ENCODE measurements at places on chromosomes 4 and X.

GRCh38 chr4:56650262-56651055, 30.6 kb downstream of the HOPX start:
- no peak for DNase-seq

DNA sequence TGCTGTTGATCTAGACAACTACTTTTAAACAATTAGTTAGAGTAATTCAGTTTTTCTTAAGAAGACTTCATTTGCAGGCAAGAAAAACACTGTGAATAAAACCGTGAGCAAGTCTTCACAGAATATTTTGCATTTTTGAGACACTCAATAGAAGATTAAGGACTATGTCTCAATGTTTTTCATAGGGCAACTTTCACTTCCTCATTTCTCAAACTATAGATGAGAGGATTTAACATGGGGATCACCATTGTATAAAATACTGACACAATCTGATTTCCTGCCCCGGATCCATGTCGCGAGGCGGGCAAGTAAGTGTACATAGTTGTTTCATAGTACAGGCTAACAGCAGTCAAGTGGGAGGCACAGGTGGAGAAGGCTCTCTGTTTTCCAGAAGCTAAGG, 108.8 kb upstream of the IGSF1 start:
- DNase-seq: no peak

- DNase-seq: no peak
These were observed 733.7 kb upstream of the CT83 start for GRCh38 chrX:117196481-117196880.

GRCh38 chr4:158181906-158182305, 9.1 kb upstream of the GASK1B start:
- no peak for DNase-seq

DNA sequence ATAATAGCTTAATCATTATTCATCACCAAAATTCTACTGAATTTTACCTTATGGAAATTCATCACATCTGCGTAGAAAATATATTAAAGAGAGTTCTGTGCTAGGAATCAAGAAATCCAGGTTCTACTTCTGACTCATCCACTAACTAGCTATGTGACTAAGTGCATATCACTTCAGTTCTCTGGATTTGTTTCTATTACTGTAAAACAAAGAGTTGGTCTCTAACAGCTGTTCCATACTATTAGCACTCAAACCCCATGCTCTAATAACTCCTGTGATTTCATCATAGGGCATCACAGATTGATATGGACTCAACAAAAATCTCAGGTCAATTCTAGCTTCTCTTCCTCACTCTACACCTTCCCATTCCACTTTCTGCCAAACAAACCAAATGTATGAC, 572.0 kb downstream of the INPP4B start:
- no peak for DNase-seq

DNA sequence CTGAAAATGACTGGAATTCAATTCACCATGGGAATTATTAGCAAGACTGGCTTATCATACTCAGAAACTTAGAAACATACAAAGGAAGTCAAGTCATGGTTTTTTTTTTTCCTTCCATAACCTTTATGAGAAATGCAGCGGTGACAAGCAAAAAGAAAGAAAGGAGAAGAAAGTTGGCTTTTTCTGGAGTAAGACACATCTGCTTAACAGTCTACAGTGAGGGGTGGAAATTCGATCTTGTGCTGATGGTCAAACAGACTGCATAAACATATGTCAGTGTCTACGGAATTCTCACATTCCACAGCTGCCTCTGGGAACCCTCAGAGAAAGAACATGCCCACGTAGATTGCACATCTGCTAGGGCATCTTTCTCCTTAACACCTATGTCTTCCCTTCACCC, 54.6 kb downstream of the PROM1 start:
- no peak for DNase-seq

GRCh38 chr4:34973650-34974312, 1270.5 kb downstream of the ARAP2 start:
- DNase-seq: no peak

GRCh38 chrX:44904542-44905115, 31.6 kb downstream of the KDM6A start:
- no peak for DNase-seq

DNA sequence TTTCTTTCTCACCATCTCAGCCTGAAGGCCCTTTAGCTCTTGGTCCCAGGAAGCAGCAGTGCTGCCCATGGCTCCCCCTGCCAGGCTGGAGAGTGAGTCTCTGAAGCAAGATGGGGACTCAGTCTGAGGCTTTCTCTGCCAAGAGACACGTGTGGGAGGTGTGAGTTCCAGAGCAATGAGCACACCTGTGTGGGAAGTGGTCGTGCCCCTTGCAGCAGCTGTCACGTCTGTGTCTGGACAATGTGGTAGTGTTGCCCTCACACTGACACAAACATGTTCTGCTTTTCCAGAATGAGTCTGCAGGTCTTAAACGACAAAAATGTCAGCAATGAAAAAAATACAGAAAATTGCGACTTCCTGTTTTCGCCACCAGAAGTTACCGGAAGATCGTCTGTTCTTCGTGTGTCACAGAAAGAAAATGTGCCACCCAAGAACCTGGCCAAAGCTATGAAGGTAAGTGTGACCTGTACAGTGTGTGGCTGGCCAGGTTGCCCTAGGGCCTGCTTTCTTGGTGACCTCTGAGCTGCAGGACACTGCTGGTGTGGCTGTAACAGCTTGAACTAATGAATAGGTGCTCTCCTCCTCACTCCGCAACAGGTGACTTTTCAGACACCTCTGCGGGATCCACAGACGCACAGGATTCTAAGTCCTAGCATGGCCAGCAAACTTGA, 1.9 kb downstream of the TACC3 start:
- peak; percentile 41 for DNase-seq

- peak; percentile 26 for DNase-seq
These were observed 153.8 kb upstream of the AGA start for GRCh38 chr4:177596035-177596434.

- no peak for DNase-seq
These were observed 81.4 kb downstream of the ARHGAP10 start for GRCh38 chr4:147813109-147813773.

DNA sequence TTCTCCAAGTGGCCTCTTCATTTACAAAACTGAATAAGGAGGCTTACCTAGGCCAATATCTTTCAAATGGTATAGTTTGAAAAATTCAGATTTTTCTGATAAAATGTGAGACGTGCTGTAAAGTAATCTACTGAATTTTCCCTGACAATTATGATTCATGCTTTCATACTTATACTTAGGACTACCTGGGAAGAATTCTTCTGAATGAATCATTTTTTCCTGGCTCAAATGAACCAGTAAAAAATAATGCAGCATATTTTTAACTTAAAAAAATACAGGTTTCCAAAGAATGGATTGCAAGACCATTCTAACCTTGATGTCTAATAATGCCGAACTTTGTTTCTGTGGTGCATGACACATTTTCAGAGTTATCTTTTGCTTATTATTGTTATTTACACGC, 375.4 kb downstream of the ZNF674 start:
- no peak for DNase-seq

- DNase-seq: no peak
These were observed 75.9 kb upstream of the RPL34 start for GRCh38 chr4:108544481-108544880.

DNA sequence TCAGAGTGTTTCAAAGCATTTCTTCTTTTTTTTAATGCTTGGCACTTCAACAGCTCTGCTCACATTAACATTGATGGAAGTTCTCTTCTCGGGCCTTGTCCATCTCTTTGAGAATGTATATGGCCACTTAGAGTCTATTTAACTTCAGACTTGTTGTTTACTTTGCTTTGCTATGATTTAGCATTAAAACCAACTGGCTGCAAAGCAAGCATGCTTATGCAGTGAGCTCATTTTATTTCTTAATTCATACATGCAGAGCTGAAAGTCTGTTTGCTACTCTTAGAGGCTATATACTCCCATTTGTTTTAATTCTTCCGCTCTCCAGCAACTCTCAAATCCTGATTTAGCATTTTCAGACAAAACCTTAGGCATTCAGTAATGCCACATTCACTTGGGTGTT, 107.6 kb upstream of the PACRGL start:
- no peak for DNase-seq

GRCh38 chr4:97105347-97106099, 1037.8 kb downstream of the STPG2 start:
- DNase-seq: no peak

GRCh38 chr4:82984459-82984858, 26.2 kb downstream of the LIN54 start:
- no peak for DNase-seq
